ENCODE measurements at places on chromosomes 6 and 20.

GRCh38 chr6:44797746-44798145 lies 410.2 kb downstream of the CDC5L start:
- DNase-seq, result no peak

DNA sequence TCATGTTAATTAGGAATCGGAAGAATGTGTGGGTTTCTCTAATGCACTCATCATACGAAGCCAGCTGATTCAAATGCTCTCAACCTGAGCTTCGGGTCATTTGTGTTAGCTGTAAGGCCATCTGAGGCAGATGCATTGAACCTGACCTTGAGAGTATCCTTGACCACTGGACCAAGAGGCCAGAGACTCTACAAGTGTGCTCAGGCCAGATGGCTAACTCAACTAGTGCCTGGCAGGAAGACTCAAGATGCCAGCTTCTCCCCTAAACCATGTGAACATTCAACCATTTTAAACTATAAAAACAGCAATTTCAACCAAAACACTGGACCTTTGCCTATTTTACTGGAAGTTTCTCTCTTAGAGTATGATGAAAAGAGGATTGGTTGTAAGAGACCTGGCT lies 168.6 kb upstream of the CDH4 start:
- no peak for DNase-seq

DNA sequence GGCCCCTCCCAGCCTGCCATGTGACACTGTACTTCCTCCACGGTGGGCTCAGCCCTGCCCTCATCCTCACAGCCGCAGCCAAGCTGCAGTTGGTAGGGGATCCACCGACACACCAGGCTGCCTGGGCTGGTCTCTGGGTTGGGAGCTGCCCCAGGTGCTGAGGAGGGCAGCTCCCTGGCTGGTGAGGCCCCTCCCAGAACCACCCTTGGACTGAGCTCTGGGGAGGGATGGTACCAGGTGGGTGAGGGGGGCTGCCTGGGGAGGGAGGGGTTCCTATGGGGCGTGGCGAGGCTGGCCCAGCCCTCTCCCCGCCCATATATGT lies 185 bp upstream of the TNFRSF6B start:
- no peak for DNase-seq

DNA sequence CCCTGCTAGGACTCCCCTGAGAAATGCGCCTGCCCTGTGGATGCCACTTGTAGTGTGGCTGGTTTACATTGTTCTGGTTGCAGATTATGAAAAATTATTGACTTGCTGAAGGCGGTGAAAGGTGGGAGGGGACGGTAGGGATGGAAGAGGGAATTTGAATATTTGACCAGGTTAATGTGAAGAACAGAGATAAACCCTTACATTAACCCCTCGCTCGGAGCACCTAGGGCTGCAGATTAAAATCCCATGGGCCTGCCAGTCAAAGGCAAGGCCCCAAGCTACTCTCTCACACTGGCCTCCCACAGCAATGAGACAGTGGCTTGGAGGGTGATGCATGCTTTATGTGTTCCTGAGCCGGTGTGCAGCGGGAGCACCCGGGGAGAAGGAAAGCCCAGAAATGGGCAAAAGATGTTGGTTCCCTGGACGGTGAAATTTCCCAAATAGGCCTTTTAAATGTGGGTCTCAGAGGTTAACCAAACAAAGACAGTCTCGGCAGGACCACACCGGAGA lies 2.5 kb downstream of the FOXF2 start:
- no peak for DNase-seq

- DNase-seq, result no peak
Observed at GRCh38 chr6:56757588-56757984, 114.9 kb upstream of the DST start.

DNA sequence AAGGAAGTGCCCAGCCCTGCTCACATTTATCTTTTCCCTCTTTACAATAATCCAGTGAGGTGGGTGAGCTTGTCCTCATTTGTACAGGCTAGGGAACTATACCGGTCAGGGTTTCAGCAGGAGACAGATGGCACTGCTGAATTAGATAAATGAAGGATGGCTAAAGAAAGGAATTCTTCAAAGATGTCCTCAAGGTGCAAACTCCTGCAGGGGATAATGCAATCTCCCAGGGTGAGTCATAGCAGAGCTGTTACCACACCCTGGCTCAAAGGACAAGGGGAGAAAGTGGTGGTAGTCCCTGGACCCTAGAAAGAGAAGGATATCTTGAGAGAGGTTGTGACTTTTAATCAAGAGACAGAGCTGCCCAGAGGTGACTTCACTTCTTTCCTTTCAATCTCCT lies 66.7 kb downstream of the RFPL4B start:
- no peak for DNase-seq

GRCh38 chr6:16471222-16471909 lies 233.0 kb downstream of the GMPR start:
- no peak for DNase-seq

GRCh38 chr6:112311950-112312547 lies 35.1 kb upstream of the RFPL4B start:
- DNase-seq, result no peak

GRCh38 chr6:163381118-163381756 lies 33.3 kb upstream of the QKI start:
- DNase-seq, result no peak

- no peak for DNase-seq
Observed at GRCh38 chr6:132253211-132253610, 148.1 kb downstream of the MOXD1 start.

GRCh38 chr6:3455147-3455568 lies 1.7 kb downstream of the SLC22A23 start:
- no peak for DNase-seq

All from stimulated activated CD8-positive, alpha-beta memory T cell treated with anti-CD3 and anti-CD28 coated beads, Interleukin-7, amount 100 ng/mL, for 1 hour (primary cell).